ENCODE measurements at places on chromosomes 16 and 17.

- DNase-seq: no peak
Measured at GRCh38 chr17:4444782-4445473, 11.2 kb downstream of the SPNS3 start.

GRCh38 chr17:65918916-65919315 lies 273.0 kb downstream of the CEP112 start:
- DNase-seq: no peak

DNA sequence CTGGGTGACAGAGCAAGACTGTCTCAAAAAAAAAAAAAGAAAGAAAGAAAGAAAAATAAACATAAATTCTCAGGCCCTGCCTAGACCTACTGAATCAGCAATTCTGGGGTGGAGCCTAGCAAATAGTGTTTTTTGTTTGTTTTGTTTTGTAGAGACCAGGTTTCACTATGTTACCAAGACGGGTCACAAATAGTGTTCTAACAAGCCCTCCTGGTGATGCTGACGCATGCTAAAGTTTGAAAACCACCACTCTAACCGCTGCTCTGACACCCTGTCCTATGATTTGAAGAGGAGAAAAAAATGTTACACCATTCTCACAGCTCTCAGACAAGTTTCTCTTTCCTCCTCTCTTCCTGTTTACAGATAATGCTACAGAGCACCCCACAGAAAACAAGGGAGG lies 1.5 kb downstream of the MRPL10 start:
- peak; percentile 67 for DNase-seq

DNA sequence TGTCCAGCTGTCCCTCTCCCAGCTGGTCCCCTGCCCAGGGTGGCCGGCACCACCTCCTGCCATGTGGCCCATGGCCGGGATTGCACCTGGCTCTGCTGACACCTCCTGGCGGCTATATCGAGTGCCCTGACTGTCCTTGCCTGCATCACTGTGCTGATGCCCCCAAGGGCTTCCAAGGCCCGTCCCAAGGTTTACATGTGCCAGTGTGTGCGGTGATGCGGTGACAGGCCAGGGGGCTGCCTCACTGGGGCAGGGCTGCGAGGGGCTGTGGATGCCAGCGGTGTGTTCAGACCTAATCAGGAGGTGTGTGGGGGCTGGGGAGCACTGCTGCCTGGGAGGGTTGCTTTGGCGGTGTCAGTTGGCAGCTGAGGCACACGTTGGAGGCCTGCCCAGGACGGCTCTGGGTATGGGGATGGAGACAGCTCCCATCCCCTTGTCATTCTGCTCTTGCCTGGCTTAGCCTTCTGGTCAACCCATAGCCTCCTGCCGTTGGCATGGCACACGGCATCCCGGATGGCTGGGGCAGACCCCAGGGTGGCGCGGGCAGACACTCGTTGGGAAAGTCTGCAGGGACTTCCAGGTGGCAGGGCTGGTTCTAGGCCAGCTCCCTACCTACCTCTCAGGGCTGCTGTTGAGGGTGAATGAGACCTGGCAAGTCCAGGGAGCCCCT lies 5.5 kb downstream of the MAP2K3 start:
- no peak for DNase-seq

GRCh38 chr17:75130059-75130631 lies 1.4 kb downstream of the NT5C start:
- DNase-seq: no peak

DNA sequence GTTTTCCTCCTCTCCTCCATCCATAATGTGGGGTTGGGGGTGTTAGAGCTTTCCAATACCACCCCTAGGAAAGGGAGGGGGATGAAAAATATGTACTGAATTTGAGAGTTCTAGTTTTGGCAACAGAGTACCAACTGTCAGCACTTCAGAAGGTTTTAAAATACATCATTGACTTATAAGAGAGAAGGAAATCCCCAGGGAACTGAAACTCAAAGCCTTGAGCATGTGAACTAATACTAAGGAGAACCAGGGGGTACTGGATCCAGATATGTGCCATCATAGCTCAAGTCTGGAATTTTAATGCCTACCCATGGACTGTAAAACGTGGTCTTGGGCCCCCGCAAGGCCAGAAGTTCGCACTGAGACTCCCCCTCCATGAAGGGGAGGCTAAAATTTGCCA lies 15.8 kb downstream of the CACNG5 start:
- no peak for DNase-seq

DNA sequence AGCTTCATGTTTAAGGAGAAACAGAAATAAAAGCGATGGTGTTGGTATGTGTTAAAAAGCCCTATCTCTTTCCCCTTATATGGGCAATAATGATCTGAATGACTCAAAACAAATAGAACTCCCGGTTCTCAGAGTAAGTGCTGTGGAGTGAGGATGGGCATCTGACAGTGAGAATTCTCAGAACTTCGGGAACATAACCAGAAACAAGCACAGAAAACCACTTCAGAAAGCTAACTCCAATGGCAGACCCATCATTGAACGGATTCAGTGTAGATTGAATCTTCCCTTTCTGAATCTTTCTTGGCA lies 67.2 kb downstream of the CDH8 start:
- DNase-seq: no peak

- peak; percentile 78 for DNase-seq
Measured at GRCh38 chr17:10327640-10328039, 45.2 kb downstream of the MYH13 start.

GRCh38 chr16:9047689-9048301 lies 43.6 kb upstream of the HAPSTR1 start:
- no peak for DNase-seq

- no peak for DNase-seq
Measured at GRCh38 chr16:87945351-87946042, 5.7 kb upstream of the BANP start.

DNA sequence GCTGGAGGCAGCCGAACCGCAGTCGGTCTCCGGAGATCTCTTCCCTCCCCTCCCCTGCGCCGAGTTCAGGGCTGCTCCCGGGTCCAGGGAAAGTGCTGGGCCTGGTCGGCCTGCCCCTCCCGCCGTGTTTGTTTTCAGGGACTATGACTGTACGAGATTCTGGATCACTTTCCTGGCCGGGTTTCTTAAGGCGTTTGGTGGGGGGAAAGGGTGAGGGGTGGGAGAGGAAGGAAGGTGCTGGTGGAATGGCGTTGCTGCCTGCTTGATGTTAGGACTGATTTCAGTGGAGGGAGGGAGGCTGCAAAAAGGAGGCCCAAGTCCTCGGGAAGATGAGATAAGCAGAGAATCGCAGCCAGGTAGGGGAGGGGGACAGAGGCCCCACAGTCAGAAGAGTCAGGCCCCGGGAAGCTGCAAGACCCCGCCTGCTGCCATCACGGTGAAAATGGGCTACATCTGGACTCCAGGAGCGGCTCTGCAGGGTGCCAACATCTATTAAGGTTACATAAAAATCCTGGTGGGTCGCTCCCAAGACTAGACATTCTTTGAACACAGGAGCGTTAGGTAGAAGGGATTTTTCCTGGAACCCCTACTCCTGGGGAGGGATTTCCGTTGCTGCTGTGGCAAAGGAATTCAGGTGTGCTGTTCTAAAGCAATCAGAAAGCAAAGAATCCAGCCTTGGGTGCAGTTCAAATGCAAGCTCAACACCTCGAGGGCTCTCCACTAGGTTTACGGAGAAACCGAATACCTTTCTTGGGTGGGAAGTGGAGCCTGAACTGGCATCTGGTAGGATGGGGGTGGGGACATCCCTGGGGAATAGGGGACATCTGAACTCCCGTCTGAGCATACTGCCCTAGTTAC lies 1.2 kb downstream of the ARHGAP44 start:
- no peak for DNase-seq

DNA sequence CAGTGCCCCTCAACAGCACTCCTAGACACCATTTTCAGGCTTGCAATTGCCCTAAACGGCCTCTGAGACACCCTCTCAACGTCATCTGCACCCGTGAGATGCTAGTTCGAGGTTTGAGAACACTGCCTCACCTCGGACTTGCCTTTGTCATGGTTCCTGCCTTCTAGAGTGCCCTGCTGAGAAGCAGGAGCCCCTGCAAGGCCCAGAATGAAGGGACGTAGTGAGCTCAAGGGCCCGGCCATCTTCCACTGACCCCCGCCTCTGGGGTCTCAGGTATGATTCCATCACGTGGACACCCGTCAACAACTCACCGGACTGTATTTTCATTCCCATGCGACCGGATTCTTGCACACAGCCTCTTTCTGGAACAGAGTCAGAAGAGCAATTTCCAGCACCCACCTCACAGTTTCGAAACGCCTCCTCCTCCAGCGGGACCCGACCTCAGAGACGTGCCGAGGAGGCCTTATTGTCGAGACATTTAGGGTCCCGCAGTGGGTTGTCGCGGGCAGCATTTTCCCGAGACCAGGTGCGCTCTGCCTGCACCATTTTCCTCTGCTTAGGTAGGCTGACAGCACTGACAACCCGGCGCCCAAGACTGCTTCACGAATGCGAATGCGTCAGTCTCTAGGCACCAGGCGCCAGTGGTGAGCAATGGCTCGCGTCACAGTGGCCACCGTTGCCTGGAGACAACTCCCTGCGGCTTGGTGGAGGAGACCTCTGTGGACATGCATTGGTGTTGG lies 999.9 kb downstream of the KCNJ18 start:
- DNase-seq: no peak

DNA sequence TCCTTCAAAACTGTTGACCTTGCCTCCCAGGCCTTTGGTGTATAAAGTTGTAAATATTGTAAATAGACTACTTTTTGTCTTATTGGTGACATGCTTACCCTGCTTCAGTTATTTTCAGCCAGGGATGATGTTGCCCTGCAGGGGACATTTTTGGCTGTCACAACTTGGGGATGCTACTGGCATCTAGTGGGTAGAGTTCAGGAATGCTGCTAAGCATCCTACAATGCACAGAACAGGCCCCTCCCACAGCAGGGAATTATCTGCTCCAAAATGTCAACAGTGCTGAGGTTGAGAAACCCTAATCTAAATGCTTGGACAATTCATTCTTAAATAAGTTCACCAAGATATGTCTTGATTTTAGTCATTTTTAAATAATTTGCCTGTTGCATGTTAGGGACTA lies 459.8 kb downstream of the PMP22 start:
- no peak for DNase-seq

GRCh38 chr16:85557083-85557970 lies 55.8 kb upstream of the GSE1 start:
- DNase-seq: no peak

- DNase-seq: peak; percentile 83
Measured at GRCh38 chr17:48724251-48725003, 1.4 kb downstream of the PRAC2 start.

- no peak for DNase-seq
Measured at GRCh38 chr17:39970157-39970692, 7.4 kb downstream of the GSDMA start.

- no peak for DNase-seq
Measured at GRCh38 chr16:50103764-50104163, 38.0 kb downstream of the HEATR3 start.

- no peak for DNase-seq
Measured at GRCh38 chr16:81216706-81217105, 21.8 kb upstream of the BCO1 start.

- DNase-seq: no peak
Measured at GRCh38 chr16:8796469-8797363, 723 bp downstream of the TMEM186 start.

DNA sequence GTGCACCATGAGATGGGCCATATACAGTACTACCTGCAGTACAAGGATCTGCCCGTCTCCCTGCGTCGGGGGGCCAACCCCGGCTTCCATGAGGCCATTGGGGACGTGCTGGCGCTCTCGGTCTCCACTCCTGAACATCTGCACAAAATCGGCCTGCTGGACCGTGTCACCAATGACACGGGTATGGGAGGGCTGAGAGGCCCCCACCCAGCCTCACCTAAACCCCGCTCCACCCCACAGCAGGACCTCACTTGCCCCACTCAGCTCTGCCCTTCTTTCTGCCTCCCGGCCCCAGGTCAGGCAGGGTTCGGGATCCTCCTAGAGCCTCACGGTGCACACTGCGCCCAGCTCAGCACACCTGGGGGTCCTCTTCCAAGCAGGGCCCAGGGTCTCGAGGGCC lies 5.6 kb downstream of the ACE start:
- DNase-seq: no peak

DNA sequence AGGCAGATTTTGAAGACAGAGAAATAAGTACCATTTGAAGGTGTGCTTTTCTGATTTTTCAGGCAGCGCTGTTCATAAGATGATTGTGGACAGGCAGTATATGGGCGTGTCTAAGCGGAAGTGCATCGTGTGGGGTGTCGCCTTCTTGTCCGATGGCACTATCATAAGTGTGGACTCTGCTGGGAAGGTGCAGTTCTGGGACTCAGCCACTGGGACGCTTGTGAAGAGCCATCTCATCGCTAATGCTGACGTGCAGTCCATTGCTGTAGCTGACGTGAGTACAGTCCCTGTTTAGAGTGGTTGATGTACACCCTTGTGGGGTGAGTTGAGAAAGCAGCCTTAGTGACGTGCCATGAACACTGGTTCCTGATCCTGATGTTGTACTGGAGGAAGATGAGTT lies 10.7 kb downstream of the UTP4 start:
- no peak for DNase-seq

- DNase-seq: no peak
Measured at GRCh38 chr17:46192189-46192438, 1.1 kb downstream of the KANSL1 start.

GRCh38 chr16:89855301-89855945 lies 18.0 kb upstream of the TCF25 start:
- DNase-seq: no peak

- peak; percentile 80 for DNase-seq
Measured at GRCh38 chr17:75242461-75243042, 18.9 kb downstream of the GGA3 start.

GRCh38 chr16:72444696-72445095 lies 272.7 kb upstream of the PMFBP1 start:
- no peak for DNase-seq

GRCh38 chr17:81241203-81241602 lies 2.1 kb downstream of the NDUFAF8 start:
- no peak for DNase-seq

DNA sequence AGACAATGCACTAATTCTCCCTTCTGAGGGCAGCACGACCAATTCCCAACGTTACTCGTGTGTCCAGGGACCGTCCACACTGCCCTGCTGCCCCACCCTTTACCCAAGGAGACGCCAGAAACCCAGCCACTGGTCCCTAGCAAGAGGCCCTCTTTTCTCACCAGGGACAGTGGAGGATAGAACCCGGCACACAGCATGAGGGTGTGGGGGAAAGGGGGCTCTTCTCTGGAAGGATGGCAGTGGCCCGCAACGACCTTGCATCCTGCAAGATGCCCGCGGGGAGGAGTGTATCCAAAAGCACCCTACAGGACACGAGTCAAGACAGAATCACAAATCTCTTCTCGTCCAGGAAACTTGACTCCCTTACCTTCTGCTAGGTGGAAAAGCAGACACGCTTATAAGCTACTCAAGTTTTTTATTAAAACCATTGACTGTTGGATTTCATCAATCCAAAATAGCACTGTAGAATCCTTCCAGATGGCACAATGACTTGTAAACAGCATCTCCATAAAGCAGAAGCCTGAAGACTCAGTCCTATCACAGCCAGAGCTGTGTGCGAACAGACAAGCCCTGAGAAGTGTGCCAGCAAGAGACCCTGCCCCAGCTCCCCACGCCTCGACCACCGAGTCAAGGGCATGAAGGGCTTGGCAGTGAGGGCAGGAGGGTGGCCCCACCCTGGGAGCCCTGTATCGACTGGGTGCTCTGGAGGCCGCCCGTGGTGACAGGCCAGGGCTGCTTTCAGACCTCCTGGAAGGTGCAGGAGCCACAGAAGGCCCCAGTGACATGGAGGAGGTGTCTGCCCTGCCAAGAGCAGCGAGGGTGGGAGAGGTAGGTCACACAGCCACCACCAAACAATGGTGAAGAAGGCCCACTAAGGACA lies 103.8 kb downstream of the ANKRD11 start:
- DNase-seq: no peak

GRCh38 chr17:76458580-76459490 lies 5.9 kb upstream of the UBE2O start:
- DNase-seq: no peak

GRCh38 chr16:29825145-29826044 lies 5.1 kb downstream of the MVP start:
- peak; percentile 61 for DNase-seq

- DNase-seq: no peak
Measured at GRCh38 chr16:49766225-49766624, 89.7 kb downstream of the ZNF423 start.

All from natural killer cell (primary cell).